Right cardiac atrium (tissue), 5 donors: ENCODE measurements at places on chromosomes 5 and 9.

DNA sequence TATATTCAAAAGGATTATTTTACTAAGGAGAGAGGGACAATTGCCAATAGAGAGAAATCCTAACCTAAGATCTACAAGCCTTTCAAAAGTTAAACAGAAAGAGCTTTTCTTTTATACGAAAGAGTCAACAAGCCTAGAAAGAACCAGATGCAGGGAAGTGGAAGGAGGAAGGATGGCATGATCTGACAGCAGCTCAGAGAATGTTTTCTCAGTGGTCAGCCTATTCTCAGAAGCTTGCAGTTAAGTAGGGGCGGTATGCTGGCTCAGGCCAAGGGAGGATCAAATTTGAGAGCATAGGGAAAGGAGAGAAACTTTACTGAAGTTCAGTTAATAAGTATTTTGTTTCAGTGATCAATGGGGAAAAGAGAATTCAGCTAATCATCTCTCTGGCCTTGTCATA lies 88.0 kb upstream of the FTMT start:
- no peak for DNase-seq

DNA sequence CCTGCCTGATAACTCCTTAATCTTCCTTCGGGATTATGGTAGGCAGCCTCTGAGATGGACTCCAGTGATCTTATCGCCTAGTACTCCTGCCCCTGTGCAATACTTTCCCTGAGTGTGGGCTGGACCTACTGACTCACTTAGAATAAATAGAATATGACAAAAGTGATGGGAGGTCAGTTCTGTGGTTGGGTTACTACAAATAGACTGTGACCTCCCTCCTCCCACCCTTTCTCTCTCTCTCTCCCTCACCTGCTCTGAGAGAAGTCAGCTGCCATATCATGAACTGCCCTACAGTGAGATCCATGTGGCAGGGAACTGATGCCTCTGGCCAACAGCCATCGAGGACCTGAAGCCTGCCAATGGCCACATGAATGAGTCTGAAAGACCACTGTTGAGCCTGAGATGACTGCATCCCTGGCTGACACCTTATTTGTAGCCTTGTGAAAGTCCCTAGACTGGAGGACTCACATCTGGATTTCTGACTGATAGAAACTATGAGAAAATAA lies 31.7 kb downstream of the NRG2 start:
- DNase-seq: no peak

GRCh38 chr5:171635561-171636245 lies 149.9 kb upstream of the SMIM23 start:
- no peak for DNase-seq

DNA sequence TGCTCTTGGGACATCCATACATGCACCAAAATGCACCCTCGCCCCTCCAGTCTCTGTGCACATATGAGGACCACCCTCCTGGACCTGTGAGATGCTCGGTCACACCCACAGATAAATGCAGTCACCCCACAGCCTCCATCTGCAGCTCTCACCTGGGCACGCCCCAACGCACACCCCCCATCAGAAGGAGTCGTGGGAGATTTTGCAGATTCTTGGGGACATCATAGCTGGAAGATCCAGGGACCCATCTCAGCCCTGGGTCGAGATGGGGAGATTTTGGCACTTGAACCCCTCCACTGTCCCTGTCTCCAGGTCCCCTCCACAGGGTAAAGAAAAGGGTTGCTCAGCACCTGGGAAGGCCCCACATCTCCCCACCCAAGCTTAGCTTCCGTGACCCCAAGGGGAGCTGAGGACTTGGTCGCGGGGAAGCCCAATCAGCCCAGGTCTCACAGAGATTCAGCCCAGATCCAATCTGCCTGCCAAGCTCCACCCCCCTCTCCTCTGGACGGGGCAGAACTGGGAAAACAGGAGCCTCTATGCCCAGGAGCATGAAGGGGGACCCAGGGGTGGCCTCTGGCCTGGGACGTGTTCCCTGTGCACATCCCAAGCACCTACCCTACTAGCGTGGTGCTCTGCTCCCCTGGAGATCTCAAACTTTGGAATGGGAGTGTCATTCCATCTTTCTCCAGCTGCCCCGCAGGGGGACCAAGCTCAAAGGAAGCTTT lies 89.2 kb upstream of the LMX1B start:
- DNase-seq: no peak

DNA sequence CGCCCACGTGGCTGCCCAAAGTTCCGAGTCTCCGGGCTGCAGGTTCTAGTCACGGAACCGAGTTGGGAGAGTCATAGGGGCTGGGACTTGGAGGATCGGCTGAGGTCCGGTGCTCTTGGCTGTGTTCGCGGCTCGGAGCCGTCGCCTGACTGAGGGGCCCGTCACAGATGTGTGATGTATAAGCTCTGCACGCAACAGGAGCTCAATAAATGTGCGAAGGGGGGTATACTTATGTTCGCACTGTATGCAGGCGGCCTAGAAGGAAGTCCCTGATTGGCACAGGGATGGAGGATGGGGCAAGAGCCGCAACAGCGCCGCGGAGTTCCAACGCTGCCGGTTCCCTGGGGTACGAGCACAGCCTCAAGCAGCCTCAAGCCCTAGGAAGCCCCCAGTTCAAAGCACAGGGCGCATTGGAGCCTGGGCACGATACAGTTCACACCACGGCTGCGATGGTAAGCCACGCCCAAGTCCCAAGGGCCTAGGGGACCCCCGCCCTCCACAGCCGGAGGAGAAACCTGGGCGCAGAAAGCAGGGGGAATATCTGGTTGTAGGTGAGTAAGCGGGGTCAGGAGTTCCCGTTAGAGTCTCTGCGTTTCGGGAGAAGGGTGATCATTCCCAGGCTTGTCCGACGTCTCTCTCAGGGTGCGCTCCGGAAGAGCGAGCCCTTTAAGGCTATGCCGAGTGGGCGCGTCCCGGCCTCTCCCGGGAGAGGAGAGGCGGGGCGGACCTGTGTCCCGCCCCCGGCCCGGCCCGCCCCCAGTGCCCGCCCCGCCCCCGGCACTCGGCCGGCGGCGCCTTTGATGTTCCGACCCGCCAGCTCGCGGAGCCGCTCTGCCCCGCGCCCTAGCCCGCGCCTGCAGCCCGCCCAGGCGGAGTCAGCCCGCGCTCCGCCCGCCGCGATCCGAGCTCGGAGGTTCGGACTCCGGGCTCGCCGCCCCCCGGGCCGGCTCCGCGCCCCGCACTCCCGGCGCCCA lies at the start of gene TCF7:
Gene TCF7 (plus strand): TSS at position 780 of the 974 bp plus-strand sequence. CDS start 226 bp downstream, outside the sequence.
- DNase-seq: peak; percentile 88

GRCh38 chr9:79973627-79974026 lies 401.9 kb downstream of the TLE4 start:
- DNase-seq: no peak

DNA sequence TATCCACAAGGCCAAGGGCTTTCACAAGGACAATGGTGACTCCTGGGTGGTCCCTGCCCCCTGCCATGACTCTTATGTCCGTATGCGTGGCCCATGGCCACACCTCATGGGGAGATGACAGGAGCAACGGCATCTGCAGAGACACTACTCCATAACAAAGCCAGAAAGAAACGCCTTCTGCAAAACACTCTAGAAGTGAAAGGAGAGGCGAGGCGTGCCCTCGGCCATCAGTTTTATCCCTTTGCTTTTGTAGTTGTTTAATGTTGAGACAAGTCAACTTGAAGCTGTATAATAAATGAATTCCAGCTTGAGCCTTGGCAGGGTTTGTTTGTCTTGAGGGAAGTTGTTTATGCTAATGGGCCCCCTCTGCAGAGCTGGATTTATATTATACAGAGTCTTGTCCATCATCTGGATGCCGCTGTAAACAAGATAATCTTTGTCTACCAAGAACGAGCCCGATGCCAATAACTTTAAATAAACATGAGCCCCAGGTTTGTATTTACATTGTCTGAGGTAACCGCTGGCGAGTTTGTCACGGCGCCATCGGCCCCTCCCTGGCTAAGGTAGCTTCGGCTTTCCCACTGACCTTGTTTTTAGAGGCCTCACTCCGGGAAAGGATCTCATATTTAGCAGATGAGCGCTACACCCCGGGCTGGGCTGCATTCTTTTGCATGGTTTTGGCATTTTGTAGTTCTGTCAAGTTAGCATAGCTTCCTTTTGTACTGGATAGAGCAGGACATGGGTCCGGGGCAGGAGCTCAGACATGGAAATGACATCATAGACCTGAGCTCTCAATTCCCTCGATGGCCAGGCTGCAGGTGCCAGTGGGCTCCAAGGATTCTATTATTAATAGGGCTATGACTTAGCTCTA lies 165.3 kb downstream of the ERCC6L2 start:
- no peak for DNase-seq

GRCh38 chr9:33249087-33249658 lies 9.2 kb downstream of the SPINK4 start:
- DNase-seq: no peak

GRCh38 chr5:173328844-173329490 lies 753 bp upstream of the STC2 start:
- DNase-seq: no peak

DNA sequence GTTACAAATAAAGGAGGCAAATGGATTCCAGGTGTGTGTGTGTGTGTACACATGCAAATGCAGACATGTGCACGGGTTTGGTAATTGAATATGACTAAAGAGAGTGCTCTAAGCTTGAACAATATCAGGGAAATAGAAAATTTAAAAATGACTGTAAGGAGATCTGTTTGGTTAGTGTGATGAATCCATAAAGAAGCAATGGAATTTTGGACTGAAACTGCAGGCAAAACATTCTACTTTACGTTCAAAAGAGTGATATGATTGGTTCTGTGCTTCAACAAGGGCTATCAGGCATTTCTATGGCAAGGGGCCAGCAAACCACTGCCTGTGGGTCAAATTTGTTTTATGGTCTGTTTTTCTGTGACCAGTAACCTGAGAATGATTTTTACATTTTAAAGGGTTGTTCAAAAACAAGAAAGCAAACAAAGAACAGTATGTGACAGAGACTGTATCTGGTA lies 332.8 kb upstream of the KLF9 start:
- no peak for DNase-seq

DNA sequence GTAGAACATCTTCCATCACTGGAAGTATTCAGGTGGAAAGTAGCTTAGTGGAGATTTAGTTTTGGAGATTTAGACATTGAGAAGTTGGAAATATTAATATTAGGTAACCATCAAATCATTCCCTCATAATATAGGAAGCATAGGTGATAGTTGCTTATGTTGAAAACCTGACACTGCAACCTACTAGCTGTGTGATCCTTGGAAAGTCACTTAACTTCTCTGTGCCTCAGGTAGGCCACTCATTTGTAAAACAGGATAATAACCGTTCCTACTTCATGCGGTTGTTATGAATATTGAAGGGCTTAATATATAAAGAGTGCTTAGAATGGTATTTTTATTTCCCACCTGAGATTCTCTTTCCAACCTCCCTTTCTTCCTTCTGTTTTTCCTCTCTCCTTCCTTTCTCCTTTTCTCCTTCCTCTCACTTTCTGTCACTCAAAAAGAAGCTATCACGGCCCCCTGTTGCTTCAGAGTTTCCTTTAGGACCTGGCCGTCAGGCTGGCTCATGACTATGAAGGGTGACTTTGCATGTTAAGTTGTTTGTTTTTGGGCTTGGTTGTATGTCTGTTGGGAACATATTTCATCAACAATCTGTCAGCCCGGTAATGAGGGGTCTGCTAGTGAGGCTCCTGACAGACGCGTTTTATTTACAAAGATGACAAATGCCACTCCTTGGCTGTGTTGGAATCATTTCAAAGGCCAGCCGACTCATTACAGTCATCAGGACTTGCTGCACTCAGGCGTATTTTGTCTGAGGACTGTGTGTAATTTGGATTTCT lies 31.0 kb downstream of the DOCK2 start:
- DNase-seq: no peak

DNA sequence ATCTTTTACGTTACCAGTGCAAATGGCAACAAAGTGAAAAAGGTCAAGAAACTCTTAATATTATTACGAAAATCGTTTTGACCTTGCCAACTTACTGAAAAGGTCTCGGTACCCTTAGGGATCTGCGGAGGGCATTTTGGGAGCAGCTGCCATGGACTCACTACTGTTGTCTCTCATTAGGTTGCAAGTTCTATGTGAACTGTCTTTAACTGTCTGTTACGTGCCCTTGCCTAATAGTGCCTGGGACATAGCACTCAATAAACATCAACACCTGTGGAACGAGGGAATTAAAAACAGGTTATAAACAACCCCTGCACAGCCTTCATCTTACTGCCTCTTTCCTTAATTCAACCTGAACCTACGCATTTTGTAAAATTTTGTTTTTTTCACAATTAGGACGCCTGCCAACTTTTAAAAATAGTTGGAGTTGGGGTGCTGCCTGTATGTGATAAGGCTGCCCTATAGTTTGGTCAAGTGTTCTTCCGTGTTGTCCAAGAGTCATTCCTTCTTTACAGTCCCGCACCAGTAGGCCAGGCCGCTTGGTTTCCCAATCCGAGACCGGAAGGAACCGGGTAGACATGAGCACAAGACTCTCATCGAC lies 527 bp upstream of the SREK1 start:
- no peak for DNase-seq

GRCh38 chr5:89246252-89246651 lies 363.3 kb upstream of the MEF2C start:
- no peak for DNase-seq

- DNase-seq: no peak
Observed at GRCh38 chr5:137096149-137097103, 402.7 kb downstream of the SPOCK1 start.

DNA sequence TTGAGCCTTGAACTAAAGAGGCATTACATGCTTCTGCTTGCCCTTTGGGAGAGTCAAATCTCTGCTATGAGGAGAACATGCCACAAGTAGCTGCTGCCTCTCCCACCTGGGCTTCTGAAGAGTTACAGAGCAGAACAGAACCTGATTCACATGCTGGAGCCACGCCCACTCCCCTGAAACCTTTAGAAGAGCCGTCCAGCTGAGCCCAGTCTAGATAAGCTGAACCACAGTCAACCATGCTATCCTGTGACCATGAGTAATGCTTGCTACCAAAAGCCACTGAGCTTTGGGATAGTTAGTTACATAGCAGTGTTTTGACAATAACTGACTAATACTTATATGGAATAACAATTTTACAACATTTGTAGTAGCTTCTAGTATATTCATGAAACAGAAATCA lies 111.0 kb upstream of the VCAN start:
- no peak for DNase-seq

- DNase-seq: no peak
Observed at GRCh38 chr5:97919719-97920118, 736.7 kb upstream of the RIOK2 start.
